ENCODE measurements at places on chromosomes 16 and 17.

GRCh38 chr16:10839279-10839666 lies 20.7 kb upstream of the TVP23A start:
- DNase-seq, result no peak

DNA sequence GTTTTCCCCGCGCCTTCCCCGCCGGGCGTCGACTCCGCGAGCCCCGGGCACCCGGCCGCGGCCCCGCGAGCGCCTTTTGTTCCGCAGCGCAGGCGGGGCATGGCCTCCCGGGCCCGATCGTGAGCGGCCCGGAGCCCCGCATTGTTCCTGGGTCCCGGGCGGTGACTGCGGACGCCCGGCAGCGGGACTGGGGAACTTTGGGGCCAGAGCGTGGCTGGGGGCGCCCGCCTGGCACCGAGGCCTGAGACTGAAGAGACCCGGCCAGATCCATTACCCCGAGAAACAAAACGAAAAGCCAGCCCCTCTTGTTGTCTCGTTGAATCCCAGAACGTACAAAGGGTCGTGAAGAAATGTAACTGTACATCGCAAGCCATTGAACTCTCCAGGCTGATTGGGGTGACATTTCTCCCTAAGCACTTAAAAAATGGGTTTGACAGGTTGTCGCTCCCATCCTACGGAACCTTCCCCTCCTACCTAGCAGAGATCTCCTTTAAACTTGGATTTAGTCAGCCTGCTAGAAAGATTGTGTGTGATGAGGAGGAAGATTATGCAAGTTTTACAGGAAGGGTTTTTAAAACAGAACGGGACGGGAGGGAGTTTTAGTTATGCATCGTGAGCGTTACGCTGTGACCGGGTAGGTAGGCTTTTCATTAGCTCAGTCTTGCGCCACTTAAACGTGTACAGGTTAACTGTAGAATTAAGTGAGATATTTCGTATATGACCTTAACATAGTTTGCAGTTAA lies 825 bp downstream of the METTL9 start:
- peak; percentile 12 for DNase-seq

- DNase-seq, result peak; percentile 94
Observed at GRCh38 chr17:15409721-15410250, 57.6 kb downstream of the CDRT4 start.

DNA sequence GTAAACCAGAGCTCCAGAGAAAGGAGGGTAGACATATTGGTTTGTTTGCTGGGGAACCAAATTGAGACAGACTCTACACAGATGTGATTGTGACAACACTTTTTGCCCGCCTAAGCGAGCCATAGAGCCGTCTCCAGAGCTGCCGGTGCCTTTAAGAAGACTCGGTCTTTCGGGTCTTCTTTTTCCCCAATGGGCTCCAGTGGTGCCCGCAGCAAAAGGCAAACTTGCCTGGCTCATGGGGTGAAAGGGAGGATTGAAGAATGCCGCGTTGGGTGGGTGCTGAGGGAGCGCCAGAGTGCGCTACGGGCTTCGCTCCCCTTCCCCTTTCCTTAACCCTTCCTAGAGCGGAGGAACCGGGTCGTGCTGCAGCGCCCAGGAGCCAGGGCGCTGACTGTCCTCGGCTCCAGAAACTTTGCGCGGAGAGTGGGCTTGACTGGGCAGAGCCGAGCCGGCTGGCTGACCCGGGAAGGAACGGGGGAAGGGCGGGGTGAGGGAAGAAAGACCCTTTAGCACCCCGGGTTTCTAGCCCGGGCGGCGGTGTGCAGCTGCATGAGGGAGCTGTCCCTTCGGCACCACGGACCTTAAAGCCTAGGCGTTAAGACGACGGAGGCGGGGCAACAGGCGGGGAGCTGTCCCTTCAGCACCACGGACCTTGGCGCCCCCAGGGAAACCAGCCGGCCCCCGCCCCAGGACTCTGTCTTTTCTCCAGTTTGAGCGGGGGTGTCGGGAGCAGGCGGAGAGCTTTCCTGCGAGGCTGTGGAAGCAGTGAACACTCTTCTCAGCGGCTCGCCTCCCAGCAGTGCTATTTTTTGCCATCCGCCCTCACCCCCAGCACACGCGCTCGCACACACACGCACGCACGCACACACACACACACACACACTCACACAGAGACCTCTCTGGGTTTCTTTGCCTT lies at the start of gene CACNG3:
CACNG3 (plus strand) TSS at position 880 of the 916 bp plus-strand sequence. CDS start 420 bp downstream, outside the sequence.
- peak; percentile 2 for DNase-seq

DNA sequence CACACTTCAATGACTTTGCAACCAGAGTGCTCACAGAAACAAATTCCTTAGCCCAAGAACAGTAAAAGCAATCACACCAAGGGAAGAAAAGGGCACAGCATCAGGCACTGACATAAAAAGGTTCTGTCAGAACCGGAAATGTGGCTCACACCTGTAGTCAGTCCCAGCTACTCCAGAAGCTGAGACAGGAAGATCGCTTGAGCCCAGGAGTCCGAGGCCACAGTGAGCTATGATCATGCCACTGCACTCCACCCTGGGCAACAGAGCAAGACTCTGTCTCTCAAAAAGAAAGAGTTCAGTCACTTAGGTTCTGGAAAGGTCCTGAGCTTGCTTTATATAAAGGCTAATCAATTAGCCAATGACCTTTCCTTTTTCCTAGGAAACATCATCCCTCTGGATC lies 22.7 kb downstream of the YWHAE start:
- no peak for DNase-seq

GRCh38 chr16:75304521-75305363 lies 53.3 kb upstream of the BCAR1 start:
- DNase-seq, result peak; percentile 96

GRCh38 chr16:11529285-11529684 lies 57.4 kb downstream of the LITAF start:
- DNase-seq, result no peak

GRCh38 chr17:39054111-39054645 lies 87.0 kb upstream of the FBXO47 start:
- no peak for DNase-seq

- DNase-seq, result no peak
Observed at GRCh38 chr17:58316260-58316960, 12.2 kb downstream of the TSPOAP1 start.

- DNase-seq, result no peak
Observed at GRCh38 chr16:19812986-19813385, 71.7 kb downstream of the GPRC5B start.

GRCh38 chr16:897200-897543 lies 73.6 kb downstream of the LMF1 start:
- DNase-seq, result no peak

GRCh38 chr16:74117798-74118197 lies 178.8 kb upstream of the PSMD7 start:
- no peak for DNase-seq

DNA sequence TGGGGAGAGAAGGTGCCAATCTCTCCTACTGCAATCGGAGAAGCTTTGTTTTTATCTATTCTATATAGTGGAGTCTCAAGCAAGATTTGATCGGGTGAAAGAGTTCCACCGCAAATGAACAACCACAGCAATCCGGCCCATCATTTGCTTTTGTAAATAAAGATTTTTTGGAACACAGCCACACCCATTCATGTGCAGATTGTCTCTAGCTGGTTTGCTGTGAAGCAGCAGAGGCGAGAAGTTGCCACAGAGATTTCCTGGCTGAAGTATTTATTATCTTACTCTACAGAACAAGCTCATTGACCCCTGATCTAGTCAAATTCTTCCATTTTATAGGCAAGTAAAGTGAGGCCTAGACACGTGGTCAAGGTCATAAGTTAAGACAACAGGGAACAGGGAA lies 195.5 kb upstream of the TNRC6C start:
- DNase-seq, result no peak

DNA sequence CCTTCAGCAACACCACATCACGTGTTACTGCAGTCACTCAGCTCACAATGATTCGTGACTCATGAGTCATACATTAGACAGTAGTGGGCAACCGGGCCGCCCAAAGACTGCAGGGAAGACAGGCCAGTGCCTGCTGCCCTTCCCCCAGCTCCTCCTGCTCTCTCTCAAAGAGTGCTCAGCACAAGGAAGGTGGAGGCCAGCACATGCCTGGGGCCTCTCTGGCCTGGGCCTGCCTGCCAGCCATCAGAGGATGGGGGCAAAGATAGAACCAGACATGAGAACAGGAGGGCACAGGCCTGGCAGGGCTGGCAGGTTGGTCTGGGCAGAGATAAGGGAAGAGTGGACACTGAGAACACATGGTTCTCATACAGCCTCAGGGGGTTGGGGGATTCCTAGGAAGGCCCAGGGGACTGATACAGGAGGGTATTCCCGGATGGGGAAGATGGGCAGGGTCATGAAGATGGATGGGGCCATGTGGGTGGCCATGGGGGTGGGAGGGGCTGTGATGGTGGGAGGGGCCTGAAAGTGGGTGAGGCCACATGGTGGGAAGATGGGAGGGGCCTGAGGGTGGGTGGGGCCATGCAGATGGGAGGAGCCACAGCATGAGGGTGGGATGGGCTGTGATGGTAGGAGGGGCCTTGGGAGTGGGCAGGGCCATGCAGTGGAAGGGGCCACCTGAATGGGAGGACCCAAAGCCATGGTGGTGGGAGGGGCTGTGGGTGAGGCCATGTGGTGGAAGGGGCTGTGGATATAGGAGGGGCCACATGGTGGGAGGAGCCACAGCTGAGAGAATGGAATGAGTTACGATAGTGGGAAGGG lies 29.0 kb downstream of the KATNB1 start:
- DNase-seq, result peak; percentile 91

DNA sequence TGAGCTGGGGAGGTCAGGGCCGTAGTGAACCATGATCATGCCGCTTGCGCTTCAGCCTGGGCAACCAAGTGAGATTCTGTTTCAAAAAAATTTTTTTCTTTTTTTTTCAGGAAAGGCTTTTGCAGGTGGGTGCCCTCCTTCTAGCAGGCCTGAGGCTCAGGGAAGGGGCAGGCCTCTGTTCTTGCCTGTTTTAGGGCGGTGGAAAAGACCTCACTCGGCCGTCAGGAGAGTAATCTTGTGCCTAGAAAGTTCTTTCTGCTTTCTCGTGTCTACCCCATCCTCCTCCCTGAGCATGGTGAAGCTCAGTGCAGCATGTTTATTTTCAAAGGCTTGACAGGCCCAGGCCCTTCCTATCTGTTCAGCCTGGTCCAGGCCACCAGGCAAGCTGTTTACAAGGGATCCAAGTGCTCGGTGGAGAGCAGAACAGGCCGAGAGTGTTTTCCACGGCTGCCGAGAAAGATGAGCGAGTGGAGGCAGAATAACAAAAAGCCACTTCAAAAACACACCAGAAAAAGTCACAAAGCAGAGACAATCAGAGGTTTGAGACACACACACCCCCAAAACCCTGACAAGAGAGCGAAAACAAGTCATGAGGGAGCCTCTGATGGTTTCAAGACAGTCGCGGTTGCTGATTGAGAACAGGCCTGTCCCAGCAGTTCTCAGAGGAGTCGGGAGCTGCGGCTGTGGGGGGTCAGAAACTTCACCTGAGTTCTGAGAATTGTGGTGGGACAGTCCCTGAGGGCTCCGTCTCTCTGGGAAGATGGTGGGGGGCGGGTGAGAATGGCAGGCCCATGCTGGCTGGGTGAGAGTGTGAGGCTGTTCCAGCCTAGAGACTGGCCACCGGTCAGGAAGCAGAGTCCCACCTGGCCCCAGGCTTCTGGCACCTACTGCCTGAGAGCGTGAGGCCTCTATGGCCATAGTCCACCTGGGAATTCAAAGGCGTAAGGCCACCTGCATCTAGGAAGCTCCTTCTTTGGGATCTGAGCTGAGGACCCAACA lies 37.5 kb upstream of the CCR7 start:
- DNase-seq, result no peak

DNA sequence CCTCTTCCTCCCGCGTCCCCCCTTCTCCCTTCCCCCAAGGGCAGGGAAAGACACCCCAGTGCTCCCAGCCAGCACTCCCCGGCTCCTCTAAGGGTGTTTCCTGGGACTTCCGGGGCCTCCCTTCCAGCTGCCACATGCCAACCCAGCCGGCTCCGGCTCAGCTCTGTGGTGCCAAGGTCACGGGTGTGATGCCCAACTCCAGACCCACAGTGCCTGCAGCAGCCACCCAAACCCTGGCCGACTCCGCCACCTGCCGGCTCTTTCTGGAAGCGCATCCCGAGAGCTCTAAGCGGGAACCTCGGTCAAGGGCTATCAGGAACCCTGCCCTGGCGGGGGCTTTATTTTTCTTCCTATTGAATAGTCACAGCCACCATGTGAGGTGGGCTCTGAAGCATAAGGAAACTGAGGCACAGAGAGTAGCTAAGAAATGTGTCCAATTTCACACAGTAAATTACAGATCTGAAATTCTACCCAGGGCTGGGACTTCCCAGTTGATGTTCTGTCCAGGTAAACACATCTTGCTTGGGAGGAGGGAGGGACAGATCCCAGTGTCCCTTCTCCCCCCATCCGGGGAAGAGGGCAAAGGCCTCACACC lies 3.3 kb upstream of the PPP1R1B start:
- peak; percentile 71 for DNase-seq

DNA sequence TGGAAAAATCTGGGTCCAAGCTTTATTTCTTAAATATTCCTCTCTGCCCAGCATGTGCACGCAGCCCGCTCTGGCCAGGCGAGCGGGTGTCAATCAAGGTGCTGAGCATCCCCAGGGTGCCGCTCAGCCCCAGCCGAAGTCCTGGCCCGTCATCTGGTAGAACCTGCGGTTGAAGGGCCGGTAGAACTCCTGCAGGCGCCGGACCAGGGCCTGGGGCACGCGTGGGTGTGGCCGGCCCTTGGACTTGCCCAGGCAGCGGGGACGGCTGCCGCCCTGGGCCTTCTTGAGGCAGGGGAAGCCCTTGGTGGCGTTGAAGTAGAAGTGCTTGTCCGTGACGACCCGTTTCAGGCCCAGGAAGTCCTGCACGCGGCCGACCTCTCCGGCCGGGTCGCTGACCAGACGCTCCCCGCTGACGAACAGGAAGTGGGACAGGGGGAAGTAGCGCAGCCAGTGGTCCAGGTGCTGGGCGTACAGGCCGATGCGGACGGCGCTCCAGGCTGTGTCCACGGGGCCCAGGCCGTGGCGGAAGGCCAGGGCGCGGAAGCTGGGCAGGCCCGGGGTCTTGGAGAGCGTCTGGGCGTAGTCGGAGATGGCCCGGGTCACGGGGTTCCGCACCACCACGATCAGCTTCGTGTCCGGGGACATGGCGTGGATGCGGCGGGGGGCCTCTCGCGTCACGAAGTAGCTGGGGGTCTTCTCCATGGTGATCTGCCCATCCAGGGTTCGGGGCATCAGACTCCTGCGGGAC lies 6.6 kb downstream of the HS3ST6 start:
- DNase-seq, result no peak

DNA sequence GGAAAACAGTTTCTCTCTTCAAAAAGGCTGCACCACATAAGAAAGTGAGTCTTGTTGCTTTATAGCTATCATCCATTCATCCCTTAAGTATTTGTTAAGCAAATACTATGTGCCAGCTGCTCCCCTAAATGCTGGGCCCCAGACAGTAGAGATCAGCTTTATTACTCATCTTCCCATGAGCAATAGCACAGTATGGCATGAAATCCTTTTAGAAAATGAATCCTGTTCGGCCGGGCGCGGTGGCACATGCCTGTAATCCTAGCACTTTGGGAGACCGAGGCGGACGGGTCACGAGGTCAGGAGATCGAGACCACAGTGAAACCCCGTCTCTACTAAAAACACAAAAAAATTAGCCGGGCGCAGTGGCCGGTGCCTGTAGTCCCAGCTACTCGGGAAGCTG lies 99.5 kb downstream of the MYO1D start:
- peak; percentile 88 for DNase-seq
